ENCODE measurements at places on chromosomes 5 and 9.

GRCh38 chr5:93583768-93584595, 960 bp downstream of the NR2F1 start:
- DNase-seq = peak; percentile 80

DNA sequence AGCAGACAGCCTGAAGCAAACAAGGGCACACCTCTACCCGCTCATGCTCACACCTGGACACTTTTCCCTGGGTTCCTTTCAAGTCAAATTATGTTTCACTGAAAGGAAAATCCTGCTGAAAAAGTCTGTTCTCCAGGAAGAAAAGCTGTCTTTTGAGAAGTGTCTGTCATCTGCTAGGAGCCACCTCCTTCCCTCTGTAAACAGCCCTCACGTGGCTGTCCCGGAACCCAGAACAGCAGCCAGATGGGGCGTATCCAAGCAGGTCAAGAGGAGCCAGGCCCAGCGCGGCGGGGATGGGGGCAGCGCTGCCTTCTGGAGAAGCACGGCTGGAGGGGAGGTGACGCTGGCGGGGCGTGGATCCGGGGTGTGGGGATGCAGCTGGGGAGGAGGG, at the start of gene PNPLA7:
Gene PNPLA7, minus strand, starts transcription at position 172 of the 391 bp plus-strand sequence. CDS start 205 bp downstream, outside the sequence.
- DNase-seq = peak; percentile 74

GRCh38 chr9:15735083-15735857, 182.4 kb downstream of the CCDC171 start:
- DNase-seq = peak; percentile 64

DNA sequence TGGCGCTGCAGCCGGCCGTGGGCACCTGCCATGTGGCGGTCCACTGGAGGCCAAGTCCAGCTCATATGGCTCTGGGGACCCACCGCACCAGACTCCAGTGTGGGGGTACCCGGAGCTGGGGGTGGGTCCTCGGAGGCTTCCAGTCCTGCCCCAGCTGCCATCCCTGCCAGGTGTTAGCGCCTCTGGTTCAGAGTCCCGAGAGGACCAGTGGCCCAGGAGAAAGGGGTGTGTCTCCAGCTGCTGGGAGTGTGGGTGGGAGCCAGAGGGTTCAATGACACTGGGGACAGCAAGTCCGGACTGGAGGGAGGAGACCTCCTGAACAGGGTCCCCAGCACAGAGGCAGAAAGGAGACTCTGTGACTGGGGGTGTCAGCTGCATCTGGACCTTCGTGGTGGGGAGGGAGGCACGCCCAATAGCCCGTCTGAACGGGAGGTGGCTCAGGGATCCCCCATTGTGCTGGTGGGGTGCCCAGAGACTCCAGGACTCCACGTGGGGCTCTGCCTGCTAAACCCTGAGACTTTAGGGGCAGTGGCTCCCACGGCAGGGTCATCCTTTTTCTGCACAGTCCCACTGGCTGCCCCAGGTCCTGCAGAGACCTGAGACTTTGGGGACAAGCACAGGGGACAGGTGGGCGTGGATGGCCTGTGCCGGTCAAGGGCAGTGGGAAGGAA, 2.4 kb upstream of the AHRR start:
- DNase-seq = no peak

DNA sequence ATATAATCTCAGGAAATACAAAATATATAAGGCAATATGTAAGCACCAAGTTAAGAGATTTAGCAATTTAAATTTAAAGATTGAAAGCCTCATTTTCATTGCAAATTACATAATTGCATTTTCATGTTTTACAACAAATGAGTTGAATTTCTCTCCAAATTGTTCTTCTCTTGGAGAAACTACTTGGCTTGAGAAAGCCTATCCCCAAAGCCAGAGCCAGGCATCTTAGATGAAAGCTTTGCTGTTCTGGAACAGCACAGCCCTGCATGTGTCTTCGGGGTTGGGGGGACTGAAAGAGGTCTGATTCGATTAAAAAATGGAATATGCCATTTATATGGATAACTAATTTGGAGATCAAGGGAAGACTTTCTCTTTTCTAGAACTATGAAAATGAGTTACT, 212.0 kb downstream of the PARP8 start:
- no peak for DNase-seq

GRCh38 chr5:123455640-123456039, 32.4 kb upstream of the CEP120 start:
- no peak for DNase-seq

DNA sequence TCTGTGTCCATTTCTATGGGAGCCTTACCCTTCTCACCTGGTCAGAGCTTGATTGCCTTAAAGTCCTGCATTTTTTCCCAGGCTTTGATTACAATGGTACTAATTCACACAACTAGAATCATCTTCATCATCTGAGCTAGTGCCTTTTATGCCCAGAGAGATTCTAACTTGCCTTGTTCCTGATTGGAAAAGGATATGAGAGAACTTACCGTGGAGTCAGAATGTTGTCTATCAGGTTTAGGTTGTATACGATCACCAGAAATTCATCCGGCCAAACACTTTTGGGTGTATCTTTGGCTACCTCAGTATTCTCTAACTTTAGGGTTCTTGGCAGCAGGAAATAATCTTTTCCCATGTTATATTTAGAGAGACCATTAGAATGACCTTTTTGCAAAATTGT, 71.7 kb downstream of the AOPEP start:
- no peak for DNase-seq
